ENCODE measurements at places on chromosomes 2 and 18.
A peak's percentile ranks its signal among the peaks of the same experiment; 100 is the strongest.

DNA sequence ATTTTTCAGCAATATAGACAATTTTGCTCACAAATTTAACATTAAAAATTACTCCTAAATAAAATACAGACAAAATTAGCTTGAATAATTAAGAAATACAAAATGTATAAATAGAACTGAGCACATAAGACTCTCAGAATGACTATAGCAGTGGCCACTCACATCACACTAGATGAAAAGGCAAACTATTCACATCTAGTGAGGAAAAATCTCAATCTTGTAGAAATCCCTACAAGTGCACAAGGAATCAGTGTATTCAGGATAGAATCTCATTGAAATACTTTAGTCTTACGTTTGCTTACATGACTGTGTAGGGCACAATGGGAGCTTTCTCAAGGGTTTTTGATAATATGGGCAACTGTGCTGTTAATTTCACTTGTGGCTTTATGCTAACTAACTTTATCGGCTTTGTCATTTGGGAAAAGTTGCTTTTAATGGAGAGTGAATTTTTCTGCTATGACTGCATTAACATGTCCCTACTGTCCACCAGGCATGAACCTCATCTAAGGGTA is 678.9 kb upstream of the LRRTM4 start:
- no peak for DNase-seq

DNA sequence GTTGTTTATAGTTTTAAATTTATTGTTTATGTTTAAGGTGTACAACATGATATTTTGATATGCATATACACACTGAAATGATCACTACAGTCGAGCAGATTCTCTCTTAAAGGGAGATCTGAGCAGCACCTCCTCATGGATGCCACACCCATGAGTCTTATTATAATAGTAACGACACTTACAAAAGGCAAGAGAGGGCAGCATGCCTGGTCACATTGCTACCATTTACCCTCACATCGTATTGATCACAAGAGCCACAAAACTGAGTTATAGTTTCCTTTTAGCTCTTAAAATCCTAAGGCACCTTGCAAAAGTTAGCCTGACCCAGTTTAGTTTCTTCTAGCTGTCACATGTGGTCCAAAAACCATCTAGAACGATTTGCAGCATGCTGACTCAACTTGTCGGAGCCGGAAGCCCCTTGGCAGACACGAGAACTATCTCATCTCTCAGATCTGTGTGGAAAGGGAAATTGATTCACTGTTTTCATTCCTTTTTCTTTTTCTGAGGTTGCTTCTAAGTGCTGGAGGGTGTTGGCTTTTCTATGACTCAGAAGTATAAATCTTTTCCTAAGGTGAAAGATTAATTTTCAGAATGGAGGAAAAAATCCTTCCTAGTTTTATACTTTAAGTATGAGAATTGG is 85.3 kb downstream of the CDC42EP3 start:
- peak; percentile 76 for DNase-seq

DNA sequence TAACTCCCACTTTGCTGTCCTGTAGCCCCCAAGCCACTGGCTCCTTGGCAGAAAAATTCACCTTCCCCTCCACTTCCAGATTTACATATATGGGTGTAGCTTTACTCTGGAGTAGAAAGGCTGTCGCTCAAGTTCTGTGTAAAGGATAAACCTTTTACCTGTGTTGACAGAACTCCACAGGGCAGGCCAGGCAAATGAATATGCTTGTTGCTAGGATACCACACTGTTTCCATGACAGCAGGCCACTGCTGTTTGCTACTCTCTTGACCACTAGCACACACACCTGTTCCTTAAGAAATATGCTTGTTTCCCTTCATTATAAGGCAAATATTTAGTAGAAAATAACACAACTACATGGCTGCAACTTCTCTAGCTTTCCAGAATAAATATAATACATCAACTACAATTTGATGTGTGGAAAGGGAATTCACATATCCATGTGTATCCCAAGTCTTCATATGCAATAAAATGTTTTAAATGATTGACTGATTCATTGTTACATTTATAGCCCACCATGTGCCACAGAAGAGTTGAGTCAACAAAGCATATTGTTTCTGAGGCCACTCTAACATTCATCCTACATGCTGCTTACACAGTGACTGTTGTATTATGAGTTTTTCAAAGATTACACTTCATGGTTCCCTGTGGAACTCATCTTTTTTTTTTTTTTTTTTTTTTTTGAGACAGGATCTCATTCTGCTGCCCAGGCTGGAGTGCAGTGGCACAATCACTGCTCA is 56.2 kb upstream of the ROCK1 start:
- no peak for DNase-seq

DNA sequence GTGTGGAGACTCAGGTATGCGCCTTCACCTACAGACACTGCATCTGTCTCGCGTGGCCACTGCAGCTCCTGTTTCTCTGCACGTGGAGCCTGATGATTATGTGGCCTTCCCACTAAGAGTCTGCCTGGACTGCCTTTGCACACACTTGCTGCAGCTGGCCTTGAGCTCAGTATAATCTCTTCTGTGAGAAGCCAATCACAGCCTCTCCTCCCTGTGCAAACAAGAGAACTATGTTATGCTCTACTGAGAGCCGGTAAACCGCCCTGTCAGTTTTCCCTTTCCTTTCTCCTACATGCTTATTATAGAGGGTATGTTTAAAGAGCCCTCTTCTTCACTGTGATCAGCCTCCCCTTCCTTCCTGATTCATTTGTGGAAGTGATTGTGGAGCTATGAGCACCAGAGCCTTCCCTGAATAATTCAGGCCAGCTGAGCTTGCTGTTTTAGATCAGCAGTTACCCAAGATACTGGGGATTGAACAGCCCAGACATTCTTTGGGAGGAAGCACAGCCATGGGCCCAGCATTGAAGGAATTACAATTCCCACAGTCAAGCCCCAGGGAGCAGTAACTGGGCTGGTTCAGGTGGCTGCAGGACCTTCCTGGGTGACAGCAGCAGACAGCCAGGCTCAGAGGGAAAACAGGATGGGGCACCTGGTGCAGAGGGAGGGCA is 3.7 kb upstream of the TGFA start:
- DNase-seq = no peak

DNA sequence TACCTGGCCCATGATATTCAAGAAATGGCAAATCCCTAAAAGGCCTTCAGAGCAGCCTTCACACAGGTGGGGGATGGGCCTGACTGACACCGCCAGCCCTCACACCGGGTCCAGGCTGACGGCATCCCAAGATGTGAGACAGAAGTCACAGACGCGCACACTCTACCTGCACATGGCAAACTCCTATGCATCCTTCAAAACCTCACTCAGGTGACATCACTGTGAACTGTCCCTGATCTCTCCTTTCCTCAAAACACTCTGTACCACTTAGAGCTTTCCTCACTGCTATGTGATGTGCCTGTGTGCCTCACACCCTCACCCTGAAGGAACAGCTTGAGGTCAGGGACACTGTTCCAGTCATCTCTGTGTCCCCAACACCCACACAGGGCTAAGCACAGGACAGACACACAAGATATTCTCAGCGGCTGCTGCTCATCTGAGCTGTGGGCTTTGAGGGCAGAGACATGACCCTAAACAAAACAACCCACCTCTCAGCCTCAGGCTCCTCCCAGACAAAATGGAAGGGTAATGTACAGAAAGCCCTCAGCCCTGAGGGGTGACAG is 27.5 kb downstream of the BIN1 start:
- no peak for DNase-seq

- no peak for DNase-seq
These were observed 40.2 kb upstream of the EML4 start for GRCh38 chr2:42128721-42129486.

GRCh38 chr2:66696374-66696773 is 261.4 kb downstream of the MEIS1 start:
- DNase-seq = no peak

Measured in ascending aorta (tissue), 2 donors.